ENCODE measurements at places on chromosomes 3 and 15. TPM values are rescaled to one million over a fixed set of nuclear protein-coding genes. Genes with fewer than 3 reads are reported as not detected.

The CHRM5 gene
- total RNA-seq, result not detected

The CFAP100 gene
- total RNA-seq, result not detected

GRCh38 chr3:54641226-54642014, 286.4 kb downstream of the LRTM1 start:
- H3K4me1 ChIP-seq, result no peaks in the 10 kb centered on the region
- DNase-seq, result no peak
- H3K27ac ChIP-seq, result no peak overlapping the region
- no peak overlapping the region for H3K4me3 ChIP-seq
- H3K27me3 ChIP-seq, result no peaks in the 10 kb centered on the region

DNA sequence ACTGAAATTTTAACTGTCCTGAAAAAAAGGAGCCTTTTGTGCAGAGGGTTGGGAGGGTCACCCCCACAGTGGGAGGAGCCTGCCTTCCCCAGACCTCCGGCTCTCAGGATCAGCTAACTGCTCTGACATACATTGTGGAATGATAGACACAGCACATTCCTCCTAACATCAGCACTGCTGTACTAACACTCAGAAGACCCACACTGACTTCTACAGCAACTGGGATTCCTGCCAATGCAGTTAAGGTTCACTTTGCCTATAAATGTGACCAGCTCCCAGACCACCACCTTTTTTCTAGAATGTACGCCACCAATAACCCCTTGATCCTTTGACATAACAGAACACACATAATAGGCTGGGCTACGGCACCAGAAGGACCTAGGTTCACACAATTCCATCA, 3.2 kb downstream of the CPEB1 start:
- H3K36me3 ChIP-seq, result no peaks in the 10 kb centered on the region
- no peaks in the 10 kb centered on the region for H3K27me3 ChIP-seq
- H3K4me1 ChIP-seq, result no peaks in the 10 kb centered on the region
- H3K4me3 ChIP-seq, result no peak overlapping the region

- no peaks in the 10 kb centered on the region for H3K27me3 ChIP-seq
- no peak for DNase-seq
- no peaks in the 10 kb centered on the region for H3K36me3 ChIP-seq
- no peak overlapping the region for H3K27ac ChIP-seq
- H3K4me3 ChIP-seq, result no peak overlapping the region
Observed at GRCh38 chr15:77282333-77282732, 137.6 kb downstream of the PEAK1 start.

- H3K27me3 ChIP-seq, result no peaks in the 10 kb centered on the region
- no peaks in the 10 kb centered on the region for H3K4me1 ChIP-seq
- no peak overlapping the region for H3K27ac ChIP-seq
- H3K36me3 ChIP-seq, result no peaks in the 10 kb centered on the region
Observed at GRCh38 chr3:167829071-167829470, 93.5 kb downstream of the SERPINI1 start.
